Activated CD4-positive, alpha-beta T cell treated with anti-CD3 and anti-CD28 coated beads, Interleukin-2, amount 10 ng/mL, durations not matched to agents 24 days and 14 days (primary cell): ENCODE measurements at places on chromosomes 4 and X. TPM values are rescaled to one million over a fixed set of nuclear protein-coding genes. Genes with fewer than 3 reads are reported as not detected.
A peak's percentile ranks its signal among the peaks of the same experiment; 100 is the strongest.

The MAGEA1 gene
- not detected in 2 replicates for total RNA-seq

The DCAF4L1 gene
- total RNA-seq = 0.19 and 0.21 TPM in 2 replicates

The TMEM154 gene
- total RNA-seq = 7.9 and 9.0 TPM in 2 replicates

The MAGEA4 gene
- total RNA-seq = not detected in 2 replicates

The SEPTIN11 gene
- total RNA-seq = 15.4 and 17.0 TPM in 2 replicates

The STARD8 gene
- total RNA-seq = 2.5 and 3.3 TPM in 2 replicates

DNA sequence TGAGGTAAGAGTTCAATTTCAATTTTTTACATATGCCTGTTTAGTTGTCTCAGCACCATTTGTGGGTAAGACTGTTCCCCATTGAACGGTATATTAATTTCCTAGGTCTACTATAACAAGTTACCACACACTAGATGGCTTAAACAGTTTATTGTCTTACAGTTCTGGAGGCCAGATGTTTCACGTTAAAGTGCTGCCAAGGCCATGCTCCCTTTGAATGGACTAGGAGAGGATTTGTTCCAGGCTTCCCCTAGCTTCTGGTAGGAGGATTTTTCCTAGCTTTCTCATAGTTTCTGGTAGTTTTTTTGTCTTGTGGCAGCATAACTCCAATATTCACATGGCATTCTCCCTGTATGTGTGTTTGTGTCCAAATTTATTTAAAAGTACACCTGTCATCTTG lies 149.3 kb upstream of the CYSLTR1 start:
- DNase-seq = no peak

DNA sequence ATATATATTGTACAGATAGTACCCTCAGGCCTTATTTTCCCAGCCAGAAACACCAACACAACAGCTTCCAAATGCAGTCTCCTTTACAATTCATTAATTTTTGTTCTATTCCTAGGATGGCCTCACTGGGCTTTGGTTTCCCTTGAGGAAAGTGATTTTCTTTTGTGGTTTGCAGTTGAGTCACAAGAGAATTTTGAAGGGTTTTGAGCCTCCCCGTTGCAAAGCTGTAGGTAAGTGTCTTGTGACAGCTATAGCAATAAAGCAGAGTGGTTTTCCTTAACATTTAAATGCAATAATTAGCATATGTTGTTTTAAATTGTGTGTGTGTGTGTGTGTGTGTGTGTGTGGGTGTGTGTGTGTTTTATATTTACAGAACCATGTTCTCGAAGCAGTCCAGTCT lies 54.1 kb upstream of the WDR17 start:
- no peak for DNase-seq

GRCh38 chr4:162684371-162684700 lies 482.4 kb downstream of the NAF1 start:
- no peak for DNase-seq

DNA sequence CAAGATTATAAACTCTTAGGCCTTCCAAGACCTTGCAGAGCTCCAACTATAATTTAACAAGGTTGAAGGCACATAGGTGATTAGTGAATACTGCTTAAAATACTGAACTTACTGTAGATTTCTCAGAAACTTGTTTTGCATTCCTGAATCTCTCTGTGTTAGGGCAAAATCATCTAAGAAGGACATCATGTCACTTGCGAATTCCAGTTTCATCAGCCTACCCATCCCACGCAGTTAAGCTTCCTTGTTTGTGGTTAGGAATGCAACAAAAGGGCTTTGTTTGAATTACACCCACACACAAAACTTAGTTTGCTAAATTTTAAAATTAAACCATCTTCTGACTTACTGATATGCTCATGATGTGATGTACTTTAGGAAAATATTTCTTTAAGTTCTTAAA lies 174.0 kb downstream of the SOWAHB start:
- no peak for DNase-seq

DNA sequence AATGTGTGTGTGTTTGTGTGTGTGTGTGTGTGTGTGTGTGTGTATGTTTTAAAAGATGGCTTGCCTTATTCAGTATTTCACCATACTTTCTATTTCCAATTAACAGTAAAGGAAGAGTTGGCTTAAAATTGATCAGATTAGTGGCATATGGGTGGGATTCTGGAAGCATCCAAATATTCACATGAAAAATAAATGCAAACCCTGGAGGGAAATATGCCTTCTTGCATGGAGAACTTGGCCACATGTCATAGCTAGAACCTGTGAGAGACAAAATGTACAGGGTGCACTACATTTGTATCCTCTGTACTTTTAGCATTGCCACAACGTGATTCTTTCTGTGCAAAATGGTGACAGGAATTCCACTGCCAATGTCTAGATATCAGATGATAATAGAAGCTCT lies 589.6 kb downstream of the ZNF674 start:
- DNase-seq = no peak

DNA sequence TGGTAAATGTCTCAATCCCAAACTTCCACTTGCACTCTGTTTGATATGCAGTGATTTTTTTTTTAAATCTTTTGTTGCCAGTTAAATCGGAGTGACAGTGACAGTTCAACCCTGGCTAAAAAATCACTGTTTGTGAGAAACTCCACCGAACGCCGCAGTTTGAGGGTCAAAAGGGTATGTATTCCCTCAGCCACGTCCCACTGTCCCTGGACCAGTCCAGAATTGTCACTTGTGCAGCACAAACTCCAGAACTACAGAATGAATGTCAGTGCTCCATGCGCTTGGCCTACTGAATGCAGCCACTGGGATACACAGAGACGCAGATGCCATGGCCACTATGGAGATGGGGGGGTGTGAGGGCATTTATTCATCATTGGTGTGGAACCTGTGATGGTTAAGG lies 34.2 kb downstream of the CLDN22 start:
- no peak for DNase-seq

DNA sequence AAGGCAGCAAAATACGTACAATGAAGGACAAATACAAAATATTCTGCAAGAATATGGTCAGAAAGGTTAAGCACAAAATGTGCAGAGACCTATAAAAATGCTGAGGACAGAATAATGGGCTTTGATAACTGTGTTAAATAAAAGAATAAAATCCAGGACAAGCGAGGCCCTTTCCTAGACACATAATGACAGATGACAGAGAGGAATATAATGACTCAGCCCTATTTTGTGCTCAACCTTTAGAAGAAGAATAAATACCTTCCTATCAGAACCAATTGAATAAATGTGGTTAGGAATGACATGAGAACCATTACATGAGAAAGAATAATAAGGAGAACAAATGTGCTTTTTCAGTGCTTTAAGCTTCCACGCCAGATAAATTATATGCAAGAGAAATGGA lies 178.0 kb downstream of the TEX13C start:
- DNase-seq = no peak

DNA sequence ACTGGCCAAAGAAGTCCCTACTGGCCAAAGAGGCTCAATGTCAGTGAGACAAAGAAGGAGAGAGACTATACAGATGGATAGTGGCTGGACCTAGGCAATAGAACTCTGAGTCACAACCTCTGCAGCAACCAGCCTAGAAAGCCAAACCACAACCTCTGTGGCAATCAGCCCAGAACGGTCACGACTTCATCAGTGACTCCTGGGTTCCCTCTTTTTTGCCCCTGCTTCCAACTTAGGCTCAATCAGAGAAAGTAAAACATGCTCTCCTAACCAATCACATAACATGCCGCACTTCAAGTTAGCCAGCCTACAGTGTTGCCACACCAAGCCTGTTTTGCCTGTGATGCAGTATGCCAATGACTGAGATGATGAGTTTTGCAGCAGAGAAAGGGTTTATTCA lies 203.4 kb downstream of the ANAPC10 start:
- DNase-seq = no peak

- no peak for DNase-seq
Observed at GRCh38 chr4:7463566-7464258, 29.0 kb upstream of the PSAPL1 start.

DNA sequence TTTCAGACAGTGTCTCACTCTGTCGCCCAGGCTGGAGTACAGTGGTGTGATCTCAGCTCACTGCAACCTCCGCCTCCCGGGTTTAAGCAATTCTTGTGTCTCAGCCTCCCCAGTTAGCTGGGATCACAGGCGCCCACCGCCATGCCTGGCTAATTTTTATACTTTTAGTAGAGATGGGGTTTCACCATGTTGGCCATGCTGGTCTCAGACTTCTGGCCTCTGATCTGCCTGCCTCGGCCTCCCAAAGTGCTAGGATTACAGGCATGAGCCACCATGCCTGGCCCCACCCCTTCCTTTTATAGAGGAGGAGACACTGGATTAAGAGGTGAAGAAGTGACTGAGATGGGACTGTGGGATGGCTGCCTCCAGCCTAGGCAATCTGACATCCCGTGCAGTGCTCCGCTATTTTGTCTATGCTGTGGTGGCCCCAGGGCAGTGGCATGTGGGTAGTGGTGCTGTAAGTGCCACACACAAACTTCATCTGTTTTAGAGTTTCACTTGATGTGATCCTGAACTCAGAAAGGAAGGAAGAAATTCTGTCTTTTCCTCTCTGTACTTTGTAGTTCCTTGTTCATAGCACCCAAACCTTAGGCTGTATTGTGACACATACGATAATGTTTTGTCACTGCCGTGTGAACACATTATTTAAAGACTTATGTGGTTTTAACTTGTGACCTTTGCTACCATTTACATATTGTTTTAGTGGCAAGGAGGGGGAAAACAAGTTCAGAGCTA lies 48.9 kb downstream of the FNIP2 start:
- DNase-seq = peak; percentile 55

GRCh38 chr4:57080781-57081650 lies 29.2 kb downstream of the IGFBP7 start:
- DNase-seq = no peak

DNA sequence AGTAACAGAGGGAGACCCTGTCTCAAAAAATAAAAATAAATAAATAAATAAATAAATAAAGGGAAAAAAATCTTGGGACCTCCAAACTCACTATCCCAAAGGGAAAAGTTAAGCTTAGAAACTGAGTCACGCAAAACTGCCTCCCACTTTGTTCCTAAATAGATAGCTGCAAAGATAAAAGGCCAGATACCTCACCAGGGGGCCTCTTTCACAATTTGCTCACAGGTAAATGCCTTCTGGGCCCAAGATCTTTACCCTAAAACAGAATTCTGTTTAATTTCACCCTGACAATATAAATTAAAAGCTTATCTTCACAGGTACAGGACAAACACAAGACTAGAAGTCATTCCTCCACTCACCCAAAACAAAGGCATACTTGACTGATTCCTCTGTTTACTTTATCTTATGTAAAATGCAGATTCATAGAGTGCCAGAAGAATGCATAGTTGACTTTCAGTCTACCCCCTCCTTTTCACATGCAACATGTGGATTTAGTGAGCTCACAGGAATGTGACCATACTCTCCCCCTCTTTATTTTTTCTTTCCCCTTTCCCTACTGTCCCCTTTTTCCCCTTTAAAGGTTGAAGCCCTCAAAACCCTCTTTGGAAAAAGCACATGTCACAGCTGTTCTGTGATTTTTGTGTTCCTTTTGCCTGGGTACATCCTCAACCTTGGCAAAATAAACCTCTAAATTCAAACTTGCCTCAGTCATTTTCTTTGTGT lies 23.4 kb downstream of the ELF2 start:
- no peak for DNase-seq

- peak; percentile 79 for DNase-seq
Observed at GRCh38 chr4:112288455-112288854, 2.8 kb upstream of the TIFA start.

DNA sequence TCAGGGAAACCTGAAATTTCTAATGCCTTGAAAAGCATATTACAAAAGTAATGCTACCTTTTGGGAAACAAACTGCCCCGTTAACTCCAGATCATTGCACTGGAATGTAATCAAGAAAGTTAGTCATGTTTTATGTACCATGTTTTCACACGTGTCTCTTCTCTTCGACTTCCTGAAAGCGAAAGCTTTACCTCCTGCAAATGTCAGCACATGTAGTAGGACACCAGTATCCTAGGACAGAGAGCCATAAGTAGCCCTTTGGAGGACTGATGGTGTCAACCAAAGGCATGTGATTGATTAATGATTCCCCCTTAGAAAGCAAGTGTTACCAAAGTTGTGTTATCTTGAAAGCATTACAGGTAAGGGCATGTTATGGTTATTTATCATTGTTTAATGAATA lies 8.8 kb upstream of the MND1 start:
- no peak for DNase-seq

GRCh38 chrX:124393238-124393637 lies 46.9 kb downstream of the SH2D1A start:
- DNase-seq = no peak

DNA sequence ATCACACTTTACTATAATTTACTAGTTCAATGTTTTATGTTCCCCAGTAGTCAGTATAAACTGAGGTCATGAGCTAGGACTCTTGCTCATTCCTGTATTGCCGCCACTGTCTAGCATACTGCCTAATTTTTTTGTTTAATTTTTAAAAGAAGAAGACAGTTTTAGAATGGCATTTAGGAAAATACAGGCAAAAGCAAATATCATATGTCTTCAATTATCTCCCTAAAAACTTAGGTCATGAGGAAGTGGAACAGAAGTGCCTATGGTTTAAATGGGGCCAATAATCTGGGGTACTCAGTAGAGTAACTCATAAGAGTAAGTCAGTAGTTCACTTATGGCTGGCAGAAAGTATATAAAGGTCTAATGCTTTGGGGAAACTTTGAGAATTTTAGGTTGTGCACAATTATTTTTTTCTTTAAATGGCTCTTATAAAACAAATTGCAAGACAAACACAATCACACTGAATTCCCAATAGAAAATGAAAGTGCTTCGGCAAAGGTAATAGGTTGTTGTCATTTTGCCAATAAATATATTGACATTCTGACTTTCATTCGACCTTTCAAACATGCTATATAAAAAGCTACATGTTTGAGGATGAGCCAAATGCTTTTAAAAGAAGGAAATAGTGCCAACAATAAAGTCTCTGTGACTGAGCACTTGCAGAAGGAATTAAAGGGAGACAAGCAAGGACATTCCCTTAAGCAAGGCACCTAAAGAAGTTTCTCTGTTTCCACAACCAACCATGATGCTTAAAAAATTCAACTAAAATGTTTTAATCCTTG lies 390.1 kb downstream of the PDGFC start:
- DNase-seq = no peak

GRCh38 chrX:135931644-135932487 lies 38.4 kb downstream of the SAGE1 start:
- DNase-seq = peak; percentile 79

GRCh38 chr4:123339507-123340380 lies 56.9 kb upstream of the SPRY1 start:
- no peak for DNase-seq

DNA sequence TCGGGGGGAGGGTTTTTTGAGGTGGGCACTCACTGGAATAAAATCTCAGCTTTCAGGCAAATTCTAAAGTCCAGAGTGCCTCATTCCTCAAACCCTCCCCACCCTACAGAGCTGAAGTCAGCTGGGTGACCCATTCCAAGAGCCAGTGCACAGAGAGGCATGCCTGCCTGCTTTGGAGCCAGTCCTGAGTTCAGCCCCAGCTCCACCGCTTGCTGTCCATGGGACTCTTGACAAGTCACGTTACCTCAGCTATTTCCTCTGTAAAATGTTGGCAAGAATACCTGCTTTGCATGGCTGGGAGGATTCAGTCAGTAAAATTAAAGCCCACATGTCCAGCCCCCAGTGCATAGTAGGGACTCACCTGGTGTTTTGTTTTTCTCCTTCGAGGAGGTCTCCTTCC lies 125.9 kb upstream of the PJA1 start:
- DNase-seq = no peak

- no peak for DNase-seq
Observed at GRCh38 chr4:40446839-40447238, 111.7 kb downstream of the CHRNA9 start.
